ENCODE measurements at places on chromosomes 16 and 17.

DNA sequence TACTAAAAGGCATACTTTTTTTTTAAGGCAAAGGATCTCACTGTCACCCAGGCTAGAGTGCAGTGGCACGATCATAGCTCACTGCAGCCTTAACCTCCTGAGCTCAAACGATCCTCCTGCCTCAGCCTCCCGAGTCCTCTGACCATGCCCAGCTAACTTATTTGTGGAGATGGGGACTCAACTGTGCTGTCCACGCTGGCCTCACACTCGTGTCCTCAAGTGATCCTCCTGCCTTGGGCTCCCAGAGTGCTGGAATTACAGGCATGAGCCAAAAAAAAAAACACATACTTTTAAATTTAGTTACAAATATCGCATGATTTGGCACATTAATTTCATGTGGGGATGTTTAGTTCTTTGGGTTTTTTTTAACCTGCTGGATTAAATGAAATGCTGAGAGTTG is 207.7 kb upstream of the CHMP6 start:
- DNase-seq: peak; percentile 3

DNA sequence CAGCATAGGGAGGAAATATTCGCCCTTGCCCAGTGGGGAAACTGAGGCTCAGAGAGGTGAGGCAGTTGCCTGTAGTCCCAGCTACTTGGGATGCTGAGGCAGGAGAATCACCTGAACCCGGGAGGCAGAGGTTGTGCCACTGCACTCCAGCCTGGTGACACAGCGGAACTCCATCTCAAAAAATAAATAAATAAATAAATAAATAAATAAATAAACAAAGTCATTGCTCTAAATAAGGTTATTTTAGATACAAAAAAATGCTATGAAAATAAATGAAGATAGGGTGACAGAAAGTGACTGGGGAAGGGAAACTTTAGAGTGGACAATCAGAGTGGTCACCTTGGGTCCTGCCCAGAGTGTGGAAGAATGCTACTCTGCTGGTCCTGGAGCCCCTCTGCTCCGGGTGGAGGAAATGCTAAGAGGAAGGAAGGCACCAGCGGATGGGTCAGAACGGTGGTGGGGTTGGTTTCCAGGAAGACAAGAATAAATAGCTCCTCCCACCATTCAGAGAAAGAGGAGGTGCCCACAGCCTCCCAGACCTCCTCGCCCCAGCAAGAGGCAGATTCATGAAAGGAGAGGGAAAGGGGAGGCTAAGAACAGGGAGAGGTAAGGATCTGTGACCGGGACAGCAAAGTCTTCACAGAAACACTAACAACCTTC is 17.6 kb downstream of the TRPV3 start:
- DNase-seq: no peak

GRCh38 chr17:71535321-71535720 is 585.5 kb upstream of the SOX9 start:
- DNase-seq: no peak

DNA sequence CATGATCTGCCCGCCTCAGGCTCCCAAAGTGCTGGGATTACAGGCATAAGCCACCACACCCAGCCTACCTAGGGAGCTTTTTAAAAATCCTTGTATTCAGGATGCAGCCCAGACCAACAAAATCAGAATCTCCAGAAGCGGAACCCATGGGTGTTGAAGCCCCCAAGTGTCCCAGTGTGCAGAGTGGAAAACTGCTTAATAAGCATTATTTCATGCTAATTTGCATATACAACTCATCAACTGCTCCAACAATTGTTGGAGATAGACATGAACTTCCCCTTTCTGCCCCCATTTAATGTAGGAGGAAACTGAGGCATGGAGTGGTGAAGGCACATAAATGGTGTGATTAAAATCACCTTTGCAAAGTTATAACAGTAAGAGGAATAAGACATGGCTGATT is 84.3 kb upstream of the C16orf82 start:
- no peak for DNase-seq

DNA sequence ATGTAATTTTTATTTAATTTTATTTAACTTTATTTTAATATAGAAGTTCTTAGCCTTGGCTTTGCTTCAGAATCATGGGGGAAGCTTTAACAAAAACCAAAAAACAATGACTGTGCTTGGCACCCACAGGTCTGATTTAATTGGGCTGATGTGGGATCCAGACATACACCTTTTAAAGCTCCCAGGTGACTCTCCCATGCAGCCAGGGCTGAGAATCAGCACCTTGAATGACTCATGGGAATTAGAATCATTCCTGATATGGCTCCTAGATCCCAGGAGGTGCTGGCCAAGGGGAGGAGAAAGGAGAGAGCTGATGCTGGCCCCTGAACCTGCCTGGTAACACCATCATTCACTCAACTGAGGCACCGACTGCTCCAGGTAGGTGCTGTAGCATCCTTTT is 240.7 kb downstream of the PARN start:
- DNase-seq: no peak

DNA sequence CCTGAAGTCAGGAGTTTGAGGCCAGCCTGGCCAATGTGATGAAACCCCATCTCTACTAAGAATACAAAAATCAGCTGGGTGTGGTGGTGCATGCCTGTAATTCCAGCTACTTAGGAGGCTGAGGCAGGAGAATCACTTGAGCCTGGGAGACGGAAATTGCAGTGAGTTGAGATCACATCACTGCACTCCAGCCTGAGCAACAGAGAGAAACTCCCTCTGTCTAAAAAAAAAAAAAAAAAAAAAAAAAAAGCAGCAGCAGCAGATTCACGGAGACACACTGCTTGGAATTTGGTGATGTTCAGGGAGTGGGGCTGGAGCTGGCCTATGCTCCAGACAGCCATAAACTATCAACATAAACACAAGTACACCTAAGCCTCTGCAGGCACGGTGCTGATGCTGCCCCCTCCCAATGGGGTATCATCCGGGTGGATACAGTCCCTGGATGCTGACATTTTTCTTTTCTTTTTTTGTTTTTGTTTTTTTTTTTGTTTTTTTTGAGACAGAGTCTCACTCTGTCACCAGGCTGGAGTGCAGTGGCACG is 39.6 kb upstream of the RHOT1 start:
- DNase-seq: no peak

GRCh38 chr16:89629827-89630610 is 16.6 kb downstream of the DPEP1 start:
- no peak for DNase-seq

GRCh38 chr16:54193665-54194333 is 92.8 kb downstream of the IRX3 start:
- peak; percentile 76 for DNase-seq

DNA sequence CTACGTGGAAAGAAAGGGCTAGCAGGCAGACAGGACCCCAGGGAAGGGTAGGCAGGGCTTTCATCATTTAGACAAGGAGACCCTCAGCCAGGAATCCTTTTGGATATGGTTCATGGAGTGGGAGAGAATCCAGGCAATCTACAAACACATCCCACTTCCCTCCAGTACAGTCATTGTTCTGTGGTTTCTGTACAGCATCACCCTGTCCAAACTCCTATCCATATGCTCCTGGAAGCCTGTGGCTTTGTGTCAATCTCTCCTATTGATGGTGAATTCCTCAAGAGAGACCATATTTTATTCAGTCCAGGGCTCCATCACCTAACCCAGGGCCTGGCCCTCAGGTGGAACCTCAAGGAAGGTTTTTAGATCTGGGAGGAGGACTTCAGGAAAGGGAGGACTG is 99.2 kb downstream of the SPACA3 start:
- no peak for DNase-seq

- DNase-seq: no peak
These were observed 26.6 kb upstream of the MYLK3 start for GRCh38 chr16:46774743-46775177.

DNA sequence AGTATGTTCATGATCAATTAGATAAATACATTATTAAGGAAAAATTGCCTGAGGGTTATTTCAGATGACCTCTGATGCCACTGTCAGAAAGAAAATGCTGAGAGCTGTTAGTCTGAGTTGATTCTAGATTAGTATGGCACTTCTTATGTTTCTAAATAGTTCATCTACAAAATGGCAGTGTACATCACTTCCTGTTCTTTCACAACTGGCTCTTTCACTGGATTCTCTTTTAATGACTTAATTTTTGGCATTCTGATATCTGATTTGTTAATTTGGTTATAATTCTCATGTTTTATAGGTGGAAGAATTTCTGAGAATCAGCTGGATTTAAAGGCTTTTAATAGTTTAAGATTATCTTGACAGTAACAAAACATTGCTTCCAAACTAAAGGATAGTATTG is 3.3 kb downstream of the TAOK1 start:
- DNase-seq: no peak

DNA sequence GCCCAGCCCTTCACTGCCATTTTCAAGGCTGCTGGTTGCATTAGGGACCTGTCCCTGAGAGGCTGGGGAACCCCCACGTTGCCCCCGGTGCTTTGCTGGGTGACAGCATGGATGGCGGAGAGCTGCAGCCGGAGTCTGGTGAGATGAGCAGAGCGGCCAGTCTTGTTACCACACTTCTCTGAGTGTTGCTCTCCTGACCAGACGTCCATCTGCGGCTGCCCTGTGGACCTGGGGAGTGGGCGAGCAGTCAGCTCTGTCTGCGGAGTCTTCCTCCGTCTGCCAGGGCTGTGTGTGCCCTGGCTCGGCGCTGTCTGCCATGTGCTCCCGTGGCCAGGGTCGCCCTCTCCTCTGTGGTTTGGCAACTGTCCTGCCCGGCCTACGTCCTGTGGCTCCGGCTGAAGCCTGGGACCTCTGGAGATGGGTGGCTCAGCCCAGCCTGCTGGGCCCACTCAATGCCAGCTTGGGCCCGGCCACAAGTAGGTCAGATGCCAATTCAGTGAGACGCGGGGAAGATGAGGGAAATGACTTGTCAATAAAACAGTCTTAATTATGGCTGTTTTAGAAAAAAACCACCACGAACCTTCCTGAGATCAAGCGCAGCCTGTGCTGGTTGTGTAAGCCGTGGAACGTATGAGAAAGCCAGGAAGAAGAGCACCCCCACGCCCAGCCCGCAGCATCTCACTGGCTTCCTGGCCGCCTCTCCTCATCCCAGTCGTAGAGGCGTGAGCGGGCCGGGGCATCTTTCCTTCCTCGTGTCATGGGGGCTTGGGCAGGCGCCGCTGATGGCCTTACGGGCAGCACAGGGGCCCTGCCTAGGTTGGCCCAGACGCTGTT is 7.9 kb downstream of the KCTD5 start:
- no peak for DNase-seq

GRCh38 chr17:79915850-79916430 is 76.7 kb upstream of the CBX4 start:
- peak; percentile 99 for DNase-seq

DNA sequence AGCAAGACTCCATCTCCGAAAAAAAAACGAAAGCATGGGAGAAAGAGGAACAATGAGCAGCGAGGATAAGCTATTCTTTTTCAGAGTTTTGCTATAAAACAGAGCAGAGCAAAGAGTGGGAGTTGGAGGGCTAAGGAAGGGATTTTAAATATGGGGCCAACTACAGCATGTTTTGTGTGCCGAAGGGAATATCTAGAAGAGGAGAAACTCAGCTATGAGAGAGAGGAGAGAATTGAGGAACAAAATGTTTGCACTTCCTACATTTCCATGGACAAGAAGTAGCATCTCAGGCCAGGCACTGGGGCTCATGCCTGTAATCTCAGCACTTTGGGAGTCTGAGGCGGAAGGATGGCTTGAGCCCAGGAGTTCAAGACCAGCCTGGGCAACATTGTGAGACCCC is 13.1 kb upstream of the GRB2 start:
- no peak for DNase-seq

DNA sequence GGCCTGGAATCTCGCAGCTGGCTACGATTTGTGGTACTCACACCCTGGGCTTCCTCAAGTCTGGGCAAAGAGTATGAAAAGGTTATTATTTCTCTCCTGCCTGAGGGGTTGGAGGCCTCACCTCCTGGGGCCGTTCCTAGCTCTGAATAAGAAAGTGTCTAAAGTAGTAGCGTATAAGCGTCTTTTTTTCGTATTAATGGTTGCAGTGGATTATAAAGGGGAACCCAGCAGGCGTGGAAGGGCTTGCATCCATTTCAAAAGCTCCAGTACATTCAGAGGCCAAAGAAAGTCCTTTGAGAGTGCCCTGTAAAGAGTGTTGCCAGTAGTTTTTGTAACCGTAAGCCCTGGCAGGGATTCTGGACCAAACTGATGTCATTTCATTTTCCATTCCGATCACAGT is 72.2 kb upstream of the MPHOSPH6 start:
- no peak for DNase-seq
